Stimulated activated CD4-positive, alpha-beta T cell treated with anti-CD3 and anti-CD28 coated beads, Interleukin-1b, Interleukin-23, amount 100 ng/mL, for 1 hour (primary cell): ENCODE measurements at places on chromosomes 1 and 21.

GRCh38 chr1:196660852-196661251 lies 9.0 kb downstream of the CFH start:
- DNase-seq = no peak

GRCh38 chr1:64525116-64525686 lies 55.3 kb downstream of the CACHD1 start:
- DNase-seq = no peak

DNA sequence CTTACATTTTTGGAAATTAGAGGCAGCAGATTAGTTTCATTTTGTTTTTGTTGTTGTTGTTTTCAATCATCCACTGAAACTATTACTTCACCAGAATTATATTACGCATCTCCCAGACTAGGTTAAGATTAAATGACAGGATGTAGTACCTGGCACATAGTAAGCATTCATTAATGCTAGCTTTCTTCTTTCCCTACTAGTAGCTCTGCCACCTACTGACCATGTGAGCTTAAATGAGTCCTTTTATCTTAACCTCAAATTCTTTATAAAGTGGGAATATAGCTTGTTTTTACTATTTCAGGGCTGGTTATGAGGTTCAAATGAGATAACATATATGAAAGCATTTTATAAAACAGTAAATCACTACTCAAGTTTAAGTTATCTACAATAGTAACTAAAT lies 10.2 kb upstream of the ASPM start:
- DNase-seq = no peak

GRCh38 chr21:45304945-45305344 lies 17.2 kb upstream of the POFUT2 start:
- no peak for DNase-seq

- DNase-seq = no peak
Measured at GRCh38 chr1:64229307-64229706, 25.9 kb downstream of the UBE2U start.

- no peak for DNase-seq
Measured at GRCh38 chr1:81681114-81681513, 119.6 kb upstream of the ADGRL2 start.

DNA sequence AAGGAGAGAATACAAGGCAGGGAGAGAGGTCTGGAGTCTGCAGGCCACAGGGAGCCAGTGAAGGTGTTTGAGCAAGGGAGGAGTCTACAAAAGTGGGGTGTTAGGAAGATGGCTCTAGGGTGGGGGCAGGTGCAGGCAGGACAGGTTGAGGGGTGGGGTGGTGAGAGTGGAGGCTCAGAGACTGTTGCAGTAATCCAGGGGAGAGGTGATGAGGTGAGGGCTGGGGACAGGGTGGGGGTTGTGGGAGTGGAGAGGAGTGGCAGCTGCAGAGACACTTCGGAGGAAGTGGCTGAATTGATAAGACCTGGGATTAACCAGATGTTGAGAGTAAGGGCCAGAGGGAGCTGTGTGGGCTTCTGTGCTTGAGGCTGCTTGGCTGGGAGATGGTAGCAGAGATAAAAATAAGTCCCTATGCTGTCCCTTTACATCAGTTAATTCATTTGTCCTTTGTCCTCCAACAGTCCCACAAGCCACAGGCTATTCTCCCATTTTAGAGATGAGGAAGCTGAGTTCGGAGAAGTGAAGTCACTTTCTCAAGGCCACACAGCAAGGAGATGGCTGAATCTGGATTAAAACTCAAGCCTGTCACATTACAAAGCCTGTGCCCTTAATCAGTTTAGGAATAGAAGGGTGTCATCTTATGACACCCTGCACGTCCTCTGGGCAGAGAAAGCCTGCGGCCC lies 54.8 kb upstream of the SYNC start:
- no peak for DNase-seq

GRCh38 chr1:185734929-185735700 lies 924 bp downstream of the HMCN1 start:
- no peak for DNase-seq

GRCh38 chr1:147545133-147545532 lies 3.8 kb downstream of the BCL9 start:
- peak; percentile 53 for DNase-seq
